Mammary microvascular endothelial cell (primary cell): ENCODE measurements at places on chromosomes 6 and 20. TPM values are rescaled to one million over a fixed set of nuclear protein-coding genes. Genes with fewer than 3 reads are reported as not detected.

HSF2 gene
- 12.0 and 16.1 TPM in 2 replicates for total RNA-seq

EDN1 gene
- 224 TPM in 2 replicates for total RNA-seq

DEF6 gene
- 0.44 and 1.5 TPM in 2 replicates for total RNA-seq

ENPP4 gene
- total RNA-seq, result 6.7 and 8.2 TPM in 2 replicates

CSNK2A1 gene
- total RNA-seq, result 79.3 and 129 TPM in 2 replicates
